ENCODE measurements at places on chromosomes 6 and 20.

GRCh38 chr6:53975941-53976615, 135.2 kb upstream of the MLIP start:
- DNase-seq, result peak; percentile 23

GRCh38 chr6:54992789-54993188, 146.2 kb downstream of the FAM83B start:
- DNase-seq, result peak; percentile 46

DNA sequence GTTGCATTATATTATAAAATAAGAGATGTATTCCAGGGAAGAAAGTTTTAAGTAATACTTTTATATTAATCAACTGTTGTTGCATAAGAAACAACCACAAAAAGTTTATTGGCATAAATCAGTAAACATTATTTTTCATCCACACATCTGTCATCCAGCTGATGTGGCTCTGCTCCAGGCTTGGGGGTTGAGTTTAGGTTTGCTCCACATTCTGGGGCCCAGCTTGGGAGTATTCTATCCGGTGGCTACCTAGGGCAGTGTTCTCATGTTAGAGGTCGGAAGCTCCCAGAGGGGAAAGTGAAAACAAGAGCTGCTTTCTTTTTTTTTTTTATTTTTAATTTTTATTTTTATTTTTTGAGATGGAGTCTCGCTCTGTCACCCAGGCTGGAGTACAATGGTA, 728.4 kb upstream of the FLRT3 start:
- no peak for DNase-seq

GRCh38 chr6:63556369-63556768, 15.9 kb upstream of the LOC128125822 start:
- DNase-seq, result no peak

- DNase-seq, result no peak
Observed at GRCh38 chr20:51540580-51540979, 1.9 kb downstream of the NFATC2 start.

GRCh38 chr6:111624401-111625098, 18.9 kb upstream of the TRAF3IP2 start:
- no peak for DNase-seq

GRCh38 chr6:163288915-163289314, 125.6 kb upstream of the QKI start:
- DNase-seq, result no peak

DNA sequence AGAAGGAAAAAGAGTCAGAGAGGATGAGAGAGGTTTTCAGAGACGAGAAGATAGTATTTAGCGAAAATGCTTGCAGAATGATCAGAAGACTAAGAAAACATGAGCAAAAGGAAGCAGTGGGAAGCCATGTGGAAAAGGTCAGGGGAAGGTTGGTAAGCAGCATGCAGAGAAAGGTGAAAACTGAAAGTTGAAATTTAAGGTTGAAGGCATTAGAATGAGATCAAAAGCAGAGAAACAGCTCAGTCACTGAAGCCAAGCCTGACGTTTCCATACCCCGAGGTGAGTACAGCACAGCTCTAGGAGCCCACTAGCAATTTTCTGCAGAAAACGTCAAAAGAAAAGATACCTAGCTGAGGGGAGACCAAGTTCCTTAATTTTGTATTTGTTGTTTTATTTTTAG, 19.1 kb upstream of the TFB1M start:
- DNase-seq, result no peak

DNA sequence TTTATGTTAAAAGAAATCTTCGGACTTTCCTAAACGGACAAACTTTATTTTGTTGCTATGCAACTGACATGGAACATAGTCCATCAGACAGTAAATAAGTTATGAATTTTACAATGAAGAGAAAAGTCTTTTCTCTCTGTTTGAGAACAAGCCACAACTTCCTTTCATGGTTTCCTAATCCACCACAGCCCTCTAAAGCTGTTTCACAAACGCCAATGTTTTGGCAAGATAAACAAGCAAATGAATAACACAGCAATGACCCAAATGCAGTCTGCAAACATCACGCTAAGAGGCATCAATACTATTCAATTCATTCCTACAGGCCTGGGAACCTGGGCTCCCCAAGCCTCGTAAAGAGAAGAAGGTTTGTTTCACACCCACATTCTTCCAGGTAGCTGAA, 60.4 kb downstream of the HAO1 start:
- no peak for DNase-seq

DNA sequence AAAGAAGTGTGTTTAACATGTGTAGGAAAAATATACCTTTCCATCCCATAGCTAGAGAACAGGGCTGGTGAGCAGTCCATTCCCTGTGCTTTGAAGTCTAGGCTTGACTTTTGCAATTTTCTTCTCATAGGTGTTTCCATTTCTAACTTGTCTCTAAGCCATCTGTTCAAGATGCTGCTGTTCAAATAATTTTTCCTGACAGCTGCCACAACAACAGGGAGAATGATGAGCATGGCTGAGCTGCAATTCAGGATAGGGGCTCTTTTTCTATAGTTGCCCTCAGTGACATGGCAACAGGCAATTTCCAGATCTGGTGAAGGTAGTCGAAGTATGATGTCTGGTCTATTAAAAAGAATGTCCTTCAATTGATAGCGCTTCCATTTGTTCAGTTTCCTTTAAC, 103.0 kb upstream of the HS3ST5 start:
- no peak for DNase-seq

GRCh38 chr6:33754222-33754621, 7.5 kb upstream of the IP6K3 start:
- no peak for DNase-seq

DNA sequence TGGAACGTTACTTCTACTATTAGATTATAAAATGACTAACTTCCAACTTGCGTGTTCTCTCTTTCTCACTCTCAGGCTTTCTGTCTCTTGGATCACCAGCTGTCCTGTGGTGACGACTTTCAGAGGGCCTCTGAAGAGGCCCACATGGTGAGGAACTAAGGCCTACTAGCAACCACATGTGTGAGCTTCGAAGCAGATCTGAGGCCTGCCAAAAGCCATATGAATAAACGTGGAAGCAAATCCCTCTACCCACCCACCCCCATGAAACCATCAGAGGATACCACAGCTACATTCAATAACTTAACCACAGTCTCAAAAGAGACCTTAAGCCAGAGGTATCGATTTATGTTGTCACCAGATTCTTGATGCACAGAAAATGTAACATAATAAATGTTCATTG, 13.5 kb upstream of the BMP5 start:
- DNase-seq, result no peak

Measured in kidney tubule cell (primary cell).